ENCODE measurements at places on chromosomes 6 and 20. TPM values are rescaled to one million over a fixed set of nuclear protein-coding genes. Genes with fewer than 3 reads are reported as not detected.
A peak's percentile ranks its signal among the peaks of the same experiment; 100 is the strongest.

The BPIFA1 gene
- total RNA-seq: not detected

DNA sequence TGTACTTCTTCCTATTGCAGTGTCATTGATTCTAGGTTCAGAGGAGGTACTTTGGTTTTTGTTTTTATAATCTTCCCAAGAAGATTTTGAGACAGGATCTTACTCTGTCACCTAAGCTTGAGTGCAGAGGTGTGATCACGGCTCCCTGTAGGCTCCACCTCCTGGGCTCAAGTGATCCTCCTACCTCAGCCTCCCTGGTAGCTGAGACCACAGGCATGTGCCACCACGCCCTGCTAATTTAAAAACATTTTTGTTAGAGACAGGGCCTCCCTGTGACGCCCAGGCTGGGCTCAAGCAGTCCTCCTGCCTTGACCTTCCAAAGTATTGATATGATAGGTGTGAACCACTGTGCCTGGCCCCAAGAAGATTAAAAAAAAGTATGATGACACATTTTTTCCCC, 3.4 kb upstream of the SLC17A5 start:
- no peak for DNase-seq

The DDAH2 gene
- 32.9 TPM for total RNA-seq

The SLPI gene
- total RNA-seq: 1.2 TPM

DNA sequence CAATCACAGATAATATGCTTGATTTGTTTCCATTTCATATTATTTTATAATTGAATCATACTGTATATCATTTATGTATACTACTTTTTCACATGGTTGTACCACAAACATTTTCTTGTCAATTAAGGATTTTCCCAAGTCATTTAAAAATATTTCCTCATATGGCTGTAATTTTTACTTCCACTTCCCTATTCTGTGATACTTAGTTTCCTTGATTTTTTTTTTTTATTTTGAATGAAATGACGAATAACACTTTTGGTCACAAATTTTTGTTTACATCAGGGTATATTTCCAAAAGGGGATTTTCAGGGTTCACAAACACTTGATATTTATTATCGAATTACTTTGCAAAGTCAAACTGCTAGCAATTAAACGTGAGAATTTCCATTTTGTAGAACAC, 515.6 kb downstream of the KIF16B start:
- no peak for DNase-seq

- DNase-seq: no peak
Measured at GRCh38 chr6:132330759-132331158, 70.5 kb downstream of the MOXD1 start.

GRCh38 chr20:41078329-41078728, 49.7 kb downstream of the TOP1 start:
- DNase-seq: no peak

DNA sequence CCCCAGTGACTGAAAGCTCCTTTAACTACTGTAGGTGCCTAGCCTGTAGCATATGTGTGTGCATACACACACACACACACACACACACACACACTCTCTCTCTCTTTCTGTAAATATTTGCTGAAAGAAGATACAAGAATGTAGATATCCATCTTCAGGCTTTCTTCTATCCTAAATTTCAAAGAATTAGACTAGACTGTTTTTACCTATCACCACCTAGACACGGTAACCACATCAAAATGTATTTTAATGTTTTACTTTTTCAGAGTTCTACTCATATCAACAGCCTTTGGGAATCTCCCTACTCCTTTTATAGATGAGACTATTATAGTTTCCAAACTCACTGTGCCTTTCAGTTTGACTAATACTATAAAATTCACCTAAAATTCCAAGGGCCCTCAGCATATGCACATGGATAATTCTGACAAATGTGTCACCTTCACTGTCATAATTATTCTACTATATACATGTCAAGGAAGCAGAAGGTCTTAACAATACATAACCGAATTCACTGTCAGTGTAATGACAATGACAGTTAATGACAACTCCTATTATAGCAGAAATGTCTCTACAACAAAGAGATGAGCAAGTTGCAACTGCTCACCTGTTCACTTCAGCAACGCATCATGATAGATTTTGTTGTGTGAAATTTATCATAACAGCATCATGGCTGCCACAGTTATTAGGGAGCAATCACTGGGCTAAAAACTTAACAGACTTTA, 236.5 kb downstream of the GMPR start:
- DNase-seq: no peak

GRCh38 chr6:16936893-16937292, 165.0 kb upstream of the STMND1 start:
- DNase-seq: no peak

The SPATS1 gene
- not detected for total RNA-seq

DNA sequence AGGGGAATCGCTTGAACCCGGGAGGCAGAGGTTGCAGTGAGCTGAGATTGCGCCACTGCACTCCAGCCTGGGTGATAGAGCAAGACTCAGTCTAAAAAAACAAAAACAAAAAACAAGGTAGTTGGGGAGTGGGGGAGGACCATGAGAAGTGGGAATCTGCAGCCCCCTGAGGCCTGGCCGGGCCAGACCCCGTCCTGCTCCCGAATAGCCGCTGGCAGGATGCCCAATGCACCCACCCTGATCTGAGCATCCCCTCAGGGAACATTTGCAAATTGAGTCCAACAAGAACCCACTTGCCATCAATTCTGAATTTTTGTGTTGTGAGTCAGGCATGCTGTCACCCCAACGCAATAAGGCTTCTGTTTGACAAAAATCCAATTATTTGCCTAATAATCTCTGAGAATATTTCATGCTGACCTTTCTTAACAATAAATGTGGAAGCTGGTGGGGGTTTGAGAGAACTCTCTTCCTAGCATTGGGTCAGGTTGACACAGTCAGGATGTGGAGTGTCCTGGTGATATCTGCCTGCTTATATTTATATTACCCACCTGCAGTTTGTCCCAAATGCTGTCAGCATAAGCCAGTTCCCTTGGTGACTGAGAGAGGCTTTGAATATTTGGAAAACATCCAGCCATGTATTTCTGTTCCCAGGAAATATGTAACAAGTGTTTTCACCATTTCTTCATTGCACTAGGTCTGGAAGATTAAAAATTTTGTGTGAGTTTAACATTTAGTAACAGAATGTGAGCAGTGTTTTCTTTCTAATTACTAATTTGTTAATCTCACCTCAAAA, 28.4 kb upstream of the FRMD1 start:
- no peak for DNase-seq

The GGT7 gene
- 21.0 TPM for total RNA-seq

GRCh38 chr6:8608737-8609136, 173.4 kb upstream of the SLC35B3 start:
- DNase-seq: no peak

The IP6K3 gene
- total RNA-seq: 44.2 TPM

The C6orf15 gene
- total RNA-seq: not detected

The NR2E1 gene
- not detected for total RNA-seq

The GABRR1 gene
- total RNA-seq: not detected

The RFX6 gene
- not detected for total RNA-seq

GRCh38 chr6:157392927-157393668, 12.1 kb downstream of the ZDHHC14 start:
- no peak for DNase-seq

The SOBP gene
- total RNA-seq: 15.6 TPM

DNA sequence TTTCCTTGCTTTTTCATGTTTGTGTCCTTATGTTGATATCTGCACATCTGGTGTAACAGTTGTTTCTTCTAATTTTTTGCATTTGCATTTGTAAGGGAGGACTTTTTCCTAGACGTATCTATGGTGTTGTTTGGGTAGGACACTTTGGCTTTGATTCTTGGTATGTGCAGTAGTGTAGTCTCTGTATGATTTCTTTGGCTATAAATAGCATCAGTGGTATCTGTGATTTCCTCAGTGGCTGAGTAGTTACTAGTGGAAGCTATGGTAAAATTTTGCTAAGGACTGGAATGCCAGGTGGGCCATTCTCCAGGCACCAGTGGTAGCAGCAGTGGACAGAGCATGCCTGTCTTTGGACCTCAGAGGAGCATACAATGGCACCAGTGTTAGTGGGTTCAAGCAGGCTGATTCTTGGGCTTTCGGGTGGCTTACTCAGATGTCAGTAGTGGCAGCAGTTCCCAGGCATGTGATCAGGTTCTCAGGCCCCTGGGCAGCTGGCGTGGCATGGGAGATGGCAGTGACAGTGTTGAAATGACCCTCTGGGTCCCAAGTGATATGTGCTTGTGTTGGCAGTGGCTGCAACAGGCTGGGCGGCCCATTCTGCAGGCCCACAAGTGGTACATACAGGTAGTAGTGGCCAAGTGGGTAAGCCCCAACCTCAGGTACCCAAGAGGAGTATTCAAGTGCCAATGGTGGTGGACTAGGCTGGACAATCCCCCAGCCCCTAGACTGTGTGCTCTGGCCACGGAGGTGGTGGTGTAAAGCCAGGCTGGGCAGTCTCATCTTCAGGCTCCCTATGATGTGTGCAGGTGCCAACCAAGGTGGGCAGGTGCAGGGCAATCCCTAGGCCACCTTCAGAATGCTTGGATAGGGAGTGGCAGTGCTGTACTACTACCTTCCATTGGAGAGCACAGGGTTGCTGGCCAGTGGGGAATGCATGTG, 54.5 kb downstream of the PLCG1 start:
- DNase-seq: peak; percentile 22

DNA sequence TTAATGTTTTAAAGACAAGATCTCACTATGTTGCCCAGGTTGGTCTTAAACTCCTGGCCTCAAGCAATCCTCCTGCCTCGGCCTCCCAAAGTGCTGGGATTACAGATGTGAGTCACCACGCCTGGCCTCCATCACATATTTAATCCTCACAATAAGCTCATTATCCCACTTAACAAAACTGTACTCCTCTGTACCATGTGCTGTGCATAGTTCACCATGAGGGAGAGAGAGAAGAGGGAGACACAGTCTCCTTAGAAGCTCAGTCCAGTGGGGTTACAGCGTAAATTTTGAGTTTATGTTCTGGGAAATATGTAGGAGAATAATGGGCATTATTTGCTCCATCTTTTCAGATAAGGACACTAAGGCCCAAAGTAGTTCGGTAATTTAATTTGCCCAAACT, 7.9 kb upstream of the CPNE5 start:
- no peak for DNase-seq

GRCh38 chr6:55886185-55886836, 10.9 kb upstream of the BMP5 start:
- DNase-seq: no peak

DNA sequence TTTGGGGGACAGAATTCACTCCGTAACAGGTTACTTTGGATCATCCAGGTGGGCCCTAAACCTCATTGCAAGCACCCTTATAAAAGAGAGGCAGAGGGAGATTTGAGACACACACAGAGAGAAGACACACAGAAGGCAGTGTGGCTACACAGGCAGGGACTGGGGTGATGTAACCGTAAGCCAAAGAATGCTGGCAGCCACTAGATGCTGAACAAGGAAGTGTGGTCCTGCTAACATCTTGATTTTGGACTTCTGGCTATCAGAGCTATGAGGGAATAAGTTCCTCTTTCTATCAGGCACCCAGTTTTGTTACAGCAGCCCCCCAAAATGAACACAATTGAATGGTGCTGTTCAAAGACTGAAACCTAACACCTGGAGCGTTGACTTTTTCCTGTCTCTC, 191.3 kb upstream of the MYLIP start:
- no peak for DNase-seq

- DNase-seq: no peak
Measured at GRCh38 chr6:153301602-153302001, 170.5 kb upstream of the RGS17 start.

GRCh38 chr6:163415620-163416556, 1.4 kb downstream of the QKI start:
- peak; percentile 75 for DNase-seq

DNA sequence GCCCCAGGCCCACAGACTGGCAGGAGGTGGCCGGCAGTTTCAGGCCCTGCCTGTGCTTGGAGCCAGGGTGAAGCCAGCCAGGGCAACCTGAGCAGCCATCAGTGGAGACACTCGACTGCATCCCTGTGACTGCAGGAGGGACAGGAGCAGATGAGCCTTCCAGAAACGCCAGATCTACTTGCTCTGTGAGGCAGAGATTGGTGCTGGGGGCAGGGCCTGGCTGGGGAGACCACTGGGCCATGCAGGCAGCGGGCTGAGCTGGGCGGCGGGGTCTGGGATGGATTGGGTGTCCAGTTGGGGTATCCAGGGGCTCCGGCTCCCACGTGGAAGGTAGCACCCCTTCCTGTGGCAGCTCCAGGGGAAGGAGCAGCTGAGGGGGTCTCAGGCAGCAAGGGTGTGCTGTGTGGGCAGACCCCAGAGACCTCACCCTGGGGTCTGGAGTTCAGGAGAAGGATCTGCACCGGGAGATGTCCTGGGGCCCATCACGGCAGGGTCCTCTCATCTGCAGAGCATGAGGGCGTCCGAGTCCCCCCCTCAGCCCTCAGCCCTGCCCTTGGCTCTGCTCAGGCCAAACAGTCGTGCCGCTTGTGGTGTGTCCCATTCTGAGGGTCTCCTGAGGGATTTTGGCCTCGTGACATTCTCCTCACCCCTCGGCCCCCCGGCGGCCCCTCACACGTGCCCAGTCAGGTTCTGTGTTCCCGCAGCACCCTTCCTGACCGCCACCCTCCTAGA, 334.9 kb downstream of the TAF4 start:
- DNase-seq: no peak

DNA sequence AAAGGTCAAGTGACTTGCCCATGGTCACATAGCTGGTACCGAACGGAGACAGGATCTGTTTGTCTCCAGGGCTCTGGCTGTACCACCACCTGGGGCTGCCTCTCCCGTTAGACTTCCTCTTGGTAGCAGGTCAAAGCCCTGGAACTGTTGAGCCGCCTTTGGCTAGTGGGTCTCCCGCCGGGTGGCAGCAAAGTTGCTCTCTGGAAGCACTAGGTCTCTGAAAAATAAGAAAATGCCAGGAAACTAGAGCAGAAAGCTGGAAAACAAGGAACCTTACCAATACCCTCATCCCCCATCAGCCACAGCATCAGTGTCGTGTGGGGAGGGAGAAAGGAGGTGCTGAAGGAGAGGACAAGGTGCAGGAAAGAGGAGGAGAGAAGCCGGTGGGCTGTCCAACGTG, 291.0 kb upstream of the SUPT3H start:
- no peak for DNase-seq

DNA sequence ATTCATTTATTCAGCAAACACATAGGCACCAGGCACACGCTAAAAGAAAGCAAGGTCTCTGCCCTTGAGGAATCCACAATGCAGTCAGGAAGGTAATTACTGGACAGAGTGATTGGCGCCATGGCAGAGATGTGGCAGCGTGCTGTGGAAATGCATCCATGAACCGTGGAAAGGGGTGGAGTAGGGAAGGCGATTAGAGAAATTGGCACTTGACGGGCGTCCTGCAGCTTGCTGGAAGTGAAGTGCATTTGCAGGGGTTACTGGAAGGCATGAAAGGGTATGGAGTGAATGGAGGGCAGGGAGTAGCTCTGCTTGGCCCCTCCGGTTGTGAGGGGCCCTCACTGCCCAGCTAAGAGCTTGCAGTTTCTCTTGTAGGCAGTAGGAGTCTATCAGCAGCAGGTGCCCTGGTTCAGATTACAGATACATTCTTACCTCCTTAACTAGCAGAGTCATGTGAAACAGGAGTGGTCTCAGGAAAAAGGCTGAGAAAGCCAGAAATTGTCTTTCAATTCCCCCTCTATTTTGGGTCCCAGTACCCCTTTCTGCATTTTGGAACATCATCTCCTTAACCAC, 122.5 kb upstream of the TIAM2 start:
- DNase-seq: no peak

The ANKRD66 gene
- not detected for total RNA-seq

GRCh38 chr6:45998524-45998923, 17.1 kb downstream of the CLIC5 start:
- no peak for DNase-seq

The TRIM10 gene
- total RNA-seq: not detected

Measured in Right ventricle myocardium superior (tissue), 1 donor.